ENCODE measurements at places on chromosomes 7 and 10. TPM values are rescaled to one million over a fixed set of nuclear protein-coding genes. Genes with fewer than 3 reads are reported as not detected.

GRCh38 chr10:11207560-11207844 is 189.8 kb downstream of the CELF2 start:
- no peaks in the 10 kb centered on the region for H3K4me1 ChIP-seq
- H3K27me3 ChIP-seq, result peaks cover 24% of the 10 kb centered on the region
- no peaks in the 10 kb centered on the region for H3K36me3 ChIP-seq
- DNase-seq, result no peak
- H3K4me3 ChIP-seq, result no peak overlapping the region
- no peak overlapping the region for H3K27ac ChIP-seq

DNA sequence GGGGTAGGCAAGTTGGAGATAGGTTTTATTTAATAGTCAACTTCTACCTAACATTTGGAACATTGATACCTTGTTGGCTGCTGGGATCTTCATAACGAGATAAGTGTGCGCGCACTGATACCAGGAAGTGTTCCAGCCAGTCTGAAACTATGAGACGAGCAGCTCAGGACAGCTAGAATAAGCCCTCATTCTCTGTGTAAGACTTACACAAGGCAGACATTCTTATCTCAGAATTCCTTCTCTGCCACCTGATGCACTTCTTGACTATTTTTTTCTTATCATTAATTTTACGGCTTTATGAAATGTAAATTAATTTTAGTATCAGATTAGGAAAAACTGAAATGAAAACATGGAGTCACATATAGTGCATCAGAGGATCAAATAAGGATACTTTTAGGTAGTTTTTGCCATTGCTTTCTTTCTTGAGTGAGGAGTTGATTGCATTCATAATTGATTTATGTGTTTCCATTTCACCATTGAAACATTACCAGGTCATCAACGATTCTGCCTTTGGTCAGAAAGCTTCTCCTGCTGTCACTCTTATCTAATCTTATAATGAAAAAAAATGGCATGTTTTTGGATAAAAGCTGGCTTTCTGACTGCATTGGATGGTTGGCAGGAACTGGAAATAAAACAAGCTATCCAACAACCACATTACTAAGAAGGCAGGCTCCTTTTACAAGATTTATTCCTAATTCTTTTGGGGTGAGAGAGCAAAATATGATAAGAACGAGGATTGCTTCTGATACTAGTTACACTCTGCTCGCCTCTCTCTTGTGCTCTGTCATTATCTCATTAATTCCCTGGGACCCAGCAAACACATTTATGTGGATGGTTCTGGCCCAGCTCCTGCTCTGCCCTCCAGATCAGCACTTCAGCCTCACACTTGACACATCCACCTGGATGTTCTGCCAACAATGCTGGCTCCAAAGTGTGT is 40.4 kb upstream of the ABCB5 start:
- H3K27me3 ChIP-seq, result no peaks in the 10 kb centered on the region
- no peak overlapping the region for H3K4me3 ChIP-seq
- H3K36me3 ChIP-seq, result no peaks in the 10 kb centered on the region
- DNase-seq, result no peak
- no peak overlapping the region for H3K27ac ChIP-seq
- H3K4me1 ChIP-seq, result no peaks in the 10 kb centered on the region

DNA sequence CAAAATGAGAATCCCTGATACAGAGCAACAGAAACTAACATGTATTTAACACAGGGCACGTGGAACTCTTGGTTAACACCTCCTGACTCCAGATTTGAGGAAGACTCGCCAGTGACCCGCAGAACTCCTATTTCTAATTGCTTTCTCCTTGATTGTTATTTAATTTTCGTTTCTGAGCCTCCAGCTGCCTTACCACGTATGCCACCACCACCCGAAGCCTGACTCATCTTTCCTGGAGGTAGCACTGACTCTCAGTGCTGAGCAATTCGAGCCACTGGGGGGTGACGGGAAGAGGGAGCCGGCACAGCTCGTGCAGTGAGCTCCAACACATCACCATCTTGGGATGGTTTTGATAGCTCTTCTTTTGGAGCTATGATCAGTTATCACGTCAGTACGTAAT is 273.9 kb upstream of the MGMT start:
- no peaks in the 10 kb centered on the region for H3K36me3 ChIP-seq
- no peak overlapping the region for H3K4me3 ChIP-seq
- H3K27me3 ChIP-seq, result no peaks in the 10 kb centered on the region
- H3K4me1 ChIP-seq, result no peaks in the 10 kb centered on the region
- no peak for DNase-seq

- H3K4me1 ChIP-seq, result no peaks in the 10 kb centered on the region
- H3K36me3 ChIP-seq, result no peaks in the 10 kb centered on the region
- no peak overlapping the region for H3K27ac ChIP-seq
- no peak overlapping the region for H3K4me3 ChIP-seq
- peak; percentile 40 for DNase-seq
Measured at GRCh38 chr10:30687698-30688213, 58.2 kb upstream of the LYZL2 start.

Gene LDB1
- total RNA-seq, result 13.2 TPM

GRCh38 chr7:50329775-50330174 is 25.3 kb downstream of the IKZF1 start:
- H3K4me1 ChIP-seq, result no peaks in the 10 kb centered on the region
- no peak overlapping the region for H3K4me3 ChIP-seq
- no peak overlapping the region for H3K27ac ChIP-seq
- DNase-seq, result no peak
- no peaks in the 10 kb centered on the region for H3K36me3 ChIP-seq

Gene TUBAL3
- 0.07 TPM for total RNA-seq

DNA sequence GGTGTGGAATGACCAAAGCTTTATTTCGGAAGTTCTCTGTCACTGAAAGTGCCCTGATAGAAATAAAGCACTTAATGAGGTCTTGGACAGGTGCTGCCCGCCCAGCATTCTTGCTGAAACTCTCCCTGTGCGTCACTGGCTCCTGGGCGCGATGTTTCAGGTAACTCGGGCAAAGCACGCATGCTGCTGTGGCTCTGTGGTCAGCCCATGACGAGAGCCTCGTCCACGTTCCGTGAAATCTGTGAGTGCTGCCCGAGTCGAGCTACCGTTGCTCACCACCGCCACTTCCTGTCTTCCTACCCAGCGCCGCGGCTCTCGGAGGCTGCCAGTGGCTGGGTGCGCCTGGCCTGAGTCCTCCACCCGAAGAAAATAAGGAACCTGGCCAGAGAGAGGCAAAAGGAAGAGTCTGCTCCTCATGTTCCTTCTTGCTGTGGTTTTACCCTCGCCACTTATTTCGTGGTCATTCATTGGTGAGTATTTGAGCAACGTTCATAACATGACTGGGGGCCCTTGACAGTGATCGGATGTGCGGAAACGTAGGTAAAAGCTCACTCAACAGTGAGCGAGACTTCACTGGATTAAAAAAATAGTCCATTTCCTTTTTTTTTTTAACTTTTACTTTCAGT is 95.5 kb downstream of the MAP3K8 start:
- H3K27me3 ChIP-seq, result no peaks in the 10 kb centered on the region
- H3K27ac ChIP-seq, result no peak overlapping the region
- H3K4me1 ChIP-seq, result peaks cover 64% of the 10 kb centered on the region
- no peaks in the 10 kb centered on the region for H3K36me3 ChIP-seq

- no peaks in the 10 kb centered on the region for H3K27me3 ChIP-seq
- no peak overlapping the region for H3K4me3 ChIP-seq
- H3K4me1 ChIP-seq, result no peaks in the 10 kb centered on the region
- DNase-seq, result no peak
- no peak overlapping the region for H3K27ac ChIP-seq
Measured at GRCh38 chr10:78706256-78706655, 362.5 kb upstream of the ZMIZ1 start.

Gene DLX6
- 4.5 TPM for total RNA-seq

DNA sequence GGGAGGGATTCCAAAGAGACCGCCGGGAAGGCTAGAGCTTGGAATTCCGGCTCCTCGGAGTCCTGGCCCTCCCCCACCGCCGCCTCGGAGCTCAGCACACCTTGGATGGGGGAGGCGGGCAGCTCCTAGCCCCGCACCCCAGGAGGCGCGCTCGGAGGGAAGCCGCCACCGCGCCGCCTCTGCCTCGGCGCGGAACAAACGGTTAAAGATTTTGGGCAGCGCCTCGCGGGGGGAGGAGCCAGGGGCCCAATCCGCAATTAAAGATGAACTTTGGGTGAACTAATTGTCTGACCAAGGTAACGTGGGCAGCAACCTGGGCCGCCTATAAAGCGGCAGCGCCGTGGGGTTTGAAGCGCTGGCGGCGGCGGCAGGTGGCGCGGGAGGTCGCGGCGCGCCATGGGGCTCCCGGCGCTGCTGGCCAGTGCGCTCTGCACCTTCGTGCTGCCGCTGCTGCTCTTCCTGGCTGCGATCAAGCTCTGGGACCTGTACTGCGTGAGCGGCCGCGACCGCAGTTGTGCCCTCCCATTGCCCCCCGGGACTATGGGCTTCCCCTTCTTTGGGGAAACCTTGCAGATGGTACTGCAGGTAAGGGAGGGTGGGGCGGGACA is at the start of gene CYP26A1:
TSS of gene CYP26A1 (plus strand) at position 355 of the 608 bp plus-strand sequence. CDS start at position 397, 42 bp downstream.
- H3K27ac ChIP-seq, result no peak within 1 kb of the TSS
- peaks cover 56% of the 10 kb centered on the region for H3K27me3 ChIP-seq
- no peak for DNase-seq
- no peaks in the 10 kb centered on the region for H3K36me3 ChIP-seq
- peaks cover 36% of the 10 kb centered on the region for H3K4me1 ChIP-seq

Gene LRRN3
- not detected for total RNA-seq

Gene PLA2G12B
- total RNA-seq, result 38.0 TPM

DNA sequence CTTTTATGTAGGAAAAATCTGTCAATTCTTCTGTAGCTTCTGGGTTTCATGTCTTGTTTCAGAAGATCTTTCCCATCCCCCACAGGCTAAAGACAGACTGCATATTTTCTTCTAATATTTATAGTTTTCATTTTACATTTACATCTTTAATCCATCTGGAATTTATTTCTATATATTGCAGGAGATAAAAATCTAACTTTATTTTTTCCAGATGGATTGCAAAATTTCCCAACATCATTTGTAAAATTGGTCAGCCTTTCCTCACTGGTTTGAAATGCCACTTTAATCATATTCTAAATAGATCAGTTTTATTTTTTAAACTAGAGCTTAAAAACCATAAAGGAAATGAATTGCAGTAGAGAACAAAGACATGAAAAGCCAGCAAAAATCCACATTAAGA is 46.9 kb downstream of the TMEM26 start:
- no peaks in the 10 kb centered on the region for H3K4me1 ChIP-seq
- DNase-seq, result no peak
- H3K27me3 ChIP-seq, result no peaks in the 10 kb centered on the region
- H3K36me3 ChIP-seq, result no peaks in the 10 kb centered on the region
- no peak overlapping the region for H3K4me3 ChIP-seq
- H3K27ac ChIP-seq, result no peak overlapping the region

Gene ZNF488
- 0.17 TPM for total RNA-seq

Gene GATA3
- total RNA-seq, result not detected

DNA sequence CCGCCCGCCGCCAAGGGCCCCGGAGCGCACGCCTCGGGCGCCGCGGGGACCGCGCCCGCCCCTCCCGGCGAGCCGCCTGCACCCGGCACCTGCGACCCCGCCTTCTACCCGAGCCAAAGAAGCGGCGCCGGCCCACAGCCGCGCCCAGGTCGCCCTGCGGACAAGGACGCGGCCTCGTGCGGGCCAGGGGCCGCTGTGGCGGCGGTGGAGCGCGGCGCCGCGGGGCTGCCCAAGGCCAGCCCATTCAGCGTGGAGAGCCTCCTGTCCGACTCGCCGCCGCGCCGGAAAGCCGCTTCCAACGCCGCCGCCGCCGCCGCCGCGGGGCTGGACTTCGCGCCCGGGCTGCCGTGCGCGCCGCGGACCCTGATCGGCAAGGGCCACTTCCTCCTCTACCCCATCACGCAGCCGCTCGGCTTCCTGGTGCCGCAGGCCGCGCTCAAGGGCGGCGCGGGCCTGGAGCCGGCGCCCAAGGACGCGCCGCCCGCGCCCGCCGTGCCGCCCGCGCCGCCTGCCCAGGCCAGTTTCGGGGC is 3.5 kb downstream of the UNCX start:
- DNase-seq, result peak; percentile 20
- peak overlapping the region; percentile 37 for H3K4me3 ChIP-seq

DNA sequence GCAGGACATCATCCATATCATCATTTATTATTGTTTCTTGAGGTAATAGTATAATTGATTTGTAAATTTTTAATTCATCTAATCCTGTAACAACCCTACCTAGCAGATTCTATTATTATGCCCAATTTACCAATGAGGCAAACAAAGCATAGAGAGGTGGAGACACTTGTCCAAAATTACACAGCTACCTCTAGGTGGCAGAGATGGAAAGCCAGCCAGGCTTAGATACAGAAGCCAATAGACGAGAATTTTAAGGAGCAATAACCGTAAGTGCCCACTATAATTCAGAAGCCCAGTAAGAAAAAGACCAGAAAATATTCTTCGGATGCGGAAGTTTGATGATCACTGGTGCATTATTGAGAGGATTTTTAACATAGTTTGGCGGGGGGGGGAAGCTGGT is 54.0 kb downstream of the ANK3 start:
- H3K4me3 ChIP-seq, result no peak overlapping the region
- H3K4me1 ChIP-seq, result no peaks in the 10 kb centered on the region
- no peak overlapping the region for H3K27ac ChIP-seq
- H3K27me3 ChIP-seq, result no peaks in the 10 kb centered on the region
- H3K36me3 ChIP-seq, result no peaks in the 10 kb centered on the region

DNA sequence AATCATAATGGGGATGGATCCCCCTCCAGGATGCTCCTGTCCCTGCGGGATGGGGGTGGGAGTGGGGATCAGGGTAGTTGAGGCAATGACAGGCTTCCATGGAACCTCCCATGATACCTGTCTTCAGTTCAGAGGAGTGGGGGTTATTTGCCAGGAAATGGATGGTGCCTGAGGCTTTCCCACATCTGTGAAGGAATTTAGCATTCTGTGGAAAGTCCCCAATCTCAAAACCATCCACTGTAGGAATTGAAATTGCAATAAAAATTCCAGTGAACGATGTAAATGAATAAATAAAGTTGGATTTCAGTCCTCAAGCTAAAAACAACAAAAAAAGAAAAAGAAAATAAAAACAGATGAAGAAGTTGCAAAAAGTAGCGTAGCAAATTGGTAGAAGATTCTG is 81.9 kb downstream of the CHRM2 start:
- H3K4me1 ChIP-seq, result no peaks in the 10 kb centered on the region
- H3K27ac ChIP-seq, result no peak overlapping the region
- no peaks in the 10 kb centered on the region for H3K36me3 ChIP-seq
- H3K4me3 ChIP-seq, result no peak overlapping the region
- no peaks in the 10 kb centered on the region for H3K27me3 ChIP-seq

Gene ANAPC16
- total RNA-seq, result 95.6 TPM

Gene CALCR
- total RNA-seq, result not detected

Gene PSMA2
- total RNA-seq, result 266 TPM

DNA sequence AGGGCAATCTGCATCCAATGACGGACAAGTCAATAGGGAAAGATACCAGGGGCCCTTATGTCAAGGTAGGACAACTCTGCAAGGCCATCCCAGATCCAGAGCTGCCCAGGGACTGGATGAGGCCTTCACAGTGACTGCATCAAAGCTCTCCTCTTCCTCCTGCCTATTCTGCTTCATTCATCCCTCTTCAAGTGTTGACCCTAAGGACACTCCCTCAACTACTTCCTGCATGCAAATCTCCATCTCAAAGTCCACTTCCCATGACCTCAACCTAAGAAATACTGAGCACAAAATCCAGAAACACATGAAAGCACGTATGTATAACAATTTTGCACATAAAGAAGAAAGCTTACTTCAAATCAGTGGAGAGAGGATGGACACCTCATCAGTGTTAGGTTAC is 182.3 kb downstream of the AVL9 start:
- H3K27ac ChIP-seq, result no peak overlapping the region
- H3K36me3 ChIP-seq, result peaks cover 3% of the 10 kb centered on the region
- H3K27me3 ChIP-seq, result no peaks in the 10 kb centered on the region
- DNase-seq, result no peak
- peaks cover 13% of the 10 kb centered on the region for H3K4me1 ChIP-seq
- H3K4me3 ChIP-seq, result no peak overlapping the region

Gene PRLHR
- total RNA-seq, result not detected

Data from HepG2 (cell line).